ENCODE measurements at places on chromosomes 3 and 15.
A peak's percentile ranks its signal among the peaks of the same experiment; 100 is the strongest.

DNA sequence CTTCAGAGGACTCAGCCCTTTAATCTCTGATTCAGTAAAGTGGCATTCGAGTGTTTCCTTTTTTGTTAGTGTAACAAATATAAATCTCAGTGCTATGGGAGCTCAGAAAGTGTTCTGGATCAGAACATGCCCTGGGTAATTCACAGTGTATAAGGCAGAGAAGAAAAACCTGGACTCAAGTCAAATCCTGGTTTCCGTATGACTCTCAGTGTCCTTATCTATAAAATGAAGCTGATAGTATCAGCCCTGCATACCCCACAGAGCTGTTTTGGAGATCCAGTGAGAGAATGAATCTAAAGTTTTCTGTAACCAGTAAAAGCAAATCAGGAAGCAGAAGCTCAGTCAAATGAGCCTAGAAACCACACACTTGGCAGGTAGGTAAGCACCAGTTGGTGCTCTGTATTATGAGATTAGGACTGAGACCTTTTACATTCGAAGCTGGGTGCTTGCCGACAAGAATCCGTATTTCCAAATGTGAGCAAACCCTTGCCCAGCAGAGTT is 67.2 kb downstream of the IL1RAP start:
- DNase-seq: no peak

DNA sequence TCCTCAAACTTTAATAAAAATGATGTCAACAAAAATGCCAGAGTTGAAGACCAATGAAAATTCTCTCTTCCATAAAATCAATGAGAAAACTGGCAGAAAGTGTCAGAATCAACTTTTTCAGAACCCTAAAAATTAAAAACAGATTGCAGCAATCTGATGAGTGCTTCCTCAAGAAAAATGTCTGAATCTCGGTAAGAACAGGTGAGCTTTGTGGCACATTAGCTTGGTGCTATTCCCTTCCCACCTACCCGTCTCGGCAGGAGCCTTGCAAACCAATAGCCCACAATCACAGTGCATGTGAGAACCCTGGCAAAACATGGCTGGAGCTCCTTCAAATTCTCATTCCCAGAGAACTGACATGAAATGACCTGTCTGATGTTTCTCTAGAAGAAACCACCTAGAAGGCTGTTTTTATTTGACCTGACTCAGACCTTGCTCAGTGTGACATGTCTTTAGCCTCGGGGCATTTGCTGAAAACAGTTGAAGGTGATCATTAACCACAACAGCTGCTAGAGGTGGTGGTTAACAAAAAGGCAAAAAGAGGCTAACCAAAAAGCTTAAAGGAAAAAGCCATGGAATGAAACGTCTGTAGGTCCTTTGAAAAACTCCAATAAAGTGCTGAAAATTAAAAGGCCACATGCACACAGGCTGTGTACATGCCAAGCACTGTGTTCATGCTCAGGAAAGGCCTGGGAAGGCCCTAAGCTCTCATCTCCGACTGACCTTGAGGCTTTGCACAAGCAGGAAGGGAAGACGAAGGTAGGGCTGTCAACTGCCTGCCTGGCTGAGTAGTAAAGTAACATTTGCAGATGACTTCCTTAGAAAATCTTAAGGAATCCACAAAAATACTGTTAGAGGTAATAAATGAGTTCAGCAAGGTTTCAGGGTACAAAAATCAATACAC is 253.0 kb upstream of the NSMCE3 start:
- peak; percentile 22 for DNase-seq

- DNase-seq: no peak
Observed at GRCh38 chr3:140848666-140849065, 93.0 kb upstream of the SLC25A36 start.

GRCh38 chr15:64459066-64459781 is 1.2 kb upstream of the ZNF609 start:
- DNase-seq: peak; percentile 42

GRCh38 chr3:184491867-184492615 is 69.5 kb upstream of the EPHB3 start:
- DNase-seq: no peak

- DNase-seq: no peak
Observed at GRCh38 chr15:58398643-58399042, 33.1 kb upstream of the LIPC start.

DNA sequence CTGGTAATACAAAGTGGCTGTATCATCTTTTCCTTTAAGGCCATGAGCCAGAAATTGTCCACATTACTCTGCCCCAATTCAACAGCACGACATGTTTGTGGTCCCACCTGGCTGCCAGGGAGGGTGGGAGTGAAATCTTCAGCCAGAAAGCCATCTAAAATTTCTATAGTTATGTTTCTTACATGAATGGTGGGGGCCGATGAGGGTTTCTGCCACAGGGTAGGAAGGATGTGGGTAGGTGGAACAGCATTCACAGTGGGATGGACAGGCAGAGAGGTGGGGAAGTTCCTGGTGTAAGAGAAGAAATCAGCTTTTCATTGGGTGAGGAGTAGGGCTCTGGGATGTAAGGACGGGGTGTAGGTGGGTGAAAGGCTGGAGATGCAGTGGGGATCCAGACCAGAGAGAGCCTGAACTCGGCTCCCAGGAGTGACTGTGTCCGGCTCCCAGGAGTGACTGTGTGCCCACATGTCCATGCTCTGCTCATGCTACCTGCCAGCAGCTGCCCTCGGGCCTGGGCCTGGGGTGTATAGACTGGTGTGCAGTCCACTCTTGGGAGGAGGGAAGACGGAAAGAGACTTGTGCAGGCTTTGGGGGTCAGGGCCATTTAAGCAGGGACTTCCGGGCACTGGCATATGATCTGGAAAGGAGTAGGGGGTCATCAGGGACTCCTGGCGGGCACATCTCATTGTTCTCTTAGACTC is 3.8 kb upstream of the FBLN2 start:
- DNase-seq: no peak

GRCh38 chr15:31104003-31104402 is 2.5 kb upstream of the TRPM1 start:
- DNase-seq: no peak

- DNase-seq: no peak
Observed at GRCh38 chr3:41138601-41139000, 60.7 kb upstream of the CTNNB1 start.

DNA sequence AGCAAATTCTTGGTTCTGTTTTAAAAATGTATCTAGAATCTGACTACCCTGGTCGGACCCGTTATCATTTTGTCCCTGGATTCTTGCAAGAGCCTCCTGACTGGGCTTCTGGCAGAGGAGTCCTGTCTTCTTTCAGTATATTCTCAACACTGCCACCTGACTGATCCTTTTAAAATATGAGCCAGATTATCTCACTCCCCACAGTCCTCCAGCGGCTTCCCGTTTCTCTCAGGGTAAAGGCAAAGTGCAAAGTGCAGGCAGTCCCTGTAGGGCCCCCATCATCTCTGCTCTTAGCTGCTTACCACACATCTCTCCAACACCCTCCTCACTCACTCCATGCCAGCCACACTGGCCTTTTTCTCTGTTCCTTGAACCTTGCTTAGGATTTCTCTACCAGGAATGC is 28.4 kb downstream of the CRTC3 start:
- DNase-seq: peak; percentile 81

- no peak for DNase-seq
Observed at GRCh38 chr3:103894162-103894822, 1459.5 kb downstream of the ZPLD1 start.

- DNase-seq: no peak
Observed at GRCh38 chr15:75646112-75646943, 1.4 kb upstream of the SNX33 start.

DNA sequence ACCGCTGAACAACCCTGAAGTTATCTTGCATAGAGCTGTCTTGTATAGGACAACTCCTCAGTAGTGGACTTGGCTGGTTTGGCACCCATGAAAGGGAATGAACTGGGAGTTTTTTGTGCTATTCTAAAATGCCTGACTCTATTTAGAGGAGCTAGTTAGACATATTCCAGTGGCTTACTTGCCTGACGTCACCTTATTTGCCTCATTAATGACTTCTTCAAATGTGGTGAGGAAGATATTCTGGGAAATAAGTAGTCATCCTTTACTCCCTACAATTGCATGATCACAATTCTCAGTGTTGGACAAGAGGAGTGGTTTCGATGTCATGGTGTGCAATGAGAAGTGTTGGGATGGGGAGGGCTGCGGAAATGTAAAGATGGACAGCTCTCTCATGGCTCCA is 509.2 kb upstream of the MDFIC2 start:
- no peak for DNase-seq

GRCh38 chr3:11602239-11602840 is 41.4 kb downstream of the VGLL4 start:
- DNase-seq: no peak

- no peak for DNase-seq
Observed at GRCh38 chr15:59158701-59159034, 48.0 kb upstream of the LDHAL6B start.

- no peak for DNase-seq
Observed at GRCh38 chr15:62498712-62499111, 333.6 kb upstream of the C2CD4B start.

- DNase-seq: no peak
Observed at GRCh38 chr15:36251450-36251849, 328.0 kb upstream of the CDIN1 start.

DNA sequence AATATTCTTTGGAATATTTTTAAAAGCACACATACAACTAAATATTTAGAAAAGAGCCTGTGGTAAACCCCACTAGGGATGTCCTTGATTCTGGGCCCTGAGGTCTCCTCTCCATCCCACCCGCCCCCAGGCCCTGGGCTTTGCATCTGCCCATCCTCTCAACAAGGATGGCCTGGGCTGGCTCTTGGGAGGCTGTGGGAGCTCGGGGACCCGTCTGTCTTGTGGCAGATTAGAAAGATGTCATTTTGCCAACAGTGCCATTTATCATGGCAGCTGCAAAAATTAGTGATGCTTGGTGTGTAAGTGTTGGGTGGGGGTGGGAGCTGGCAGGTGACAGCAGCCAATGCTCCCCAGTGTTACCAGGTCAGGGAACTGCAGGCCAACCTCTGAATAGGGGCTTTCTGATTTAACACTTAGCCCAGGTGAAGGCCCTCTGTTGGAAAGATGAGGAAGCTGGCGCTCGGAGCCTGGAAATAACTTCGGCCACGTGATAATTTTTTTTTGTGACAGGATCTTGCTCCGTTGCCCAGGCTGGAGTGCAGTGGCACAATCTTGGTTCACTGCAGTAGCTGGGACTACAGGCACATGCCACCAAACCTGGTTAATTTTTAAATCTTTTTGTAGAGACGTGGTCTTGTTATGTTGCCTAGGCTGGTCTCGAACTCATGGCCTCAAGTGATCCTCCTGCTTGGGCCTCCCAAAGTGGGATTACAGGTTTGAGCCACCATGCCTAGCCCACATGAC is 16.9 kb upstream of the CSPG4 start:
- no peak for DNase-seq
